Tibial nerve (tissue), 4 donors: ENCODE measurements at places on chromosomes 1 and 21. TPM values are rescaled to one million over a fixed set of nuclear protein-coding genes. Genes with fewer than 3 reads are reported as not detected.

GRCh38 chr1:22420455-22421053 lies 31.1 kb upstream of the ZBTB40 start:
- DNase-seq = peak; percentile 57

DNA sequence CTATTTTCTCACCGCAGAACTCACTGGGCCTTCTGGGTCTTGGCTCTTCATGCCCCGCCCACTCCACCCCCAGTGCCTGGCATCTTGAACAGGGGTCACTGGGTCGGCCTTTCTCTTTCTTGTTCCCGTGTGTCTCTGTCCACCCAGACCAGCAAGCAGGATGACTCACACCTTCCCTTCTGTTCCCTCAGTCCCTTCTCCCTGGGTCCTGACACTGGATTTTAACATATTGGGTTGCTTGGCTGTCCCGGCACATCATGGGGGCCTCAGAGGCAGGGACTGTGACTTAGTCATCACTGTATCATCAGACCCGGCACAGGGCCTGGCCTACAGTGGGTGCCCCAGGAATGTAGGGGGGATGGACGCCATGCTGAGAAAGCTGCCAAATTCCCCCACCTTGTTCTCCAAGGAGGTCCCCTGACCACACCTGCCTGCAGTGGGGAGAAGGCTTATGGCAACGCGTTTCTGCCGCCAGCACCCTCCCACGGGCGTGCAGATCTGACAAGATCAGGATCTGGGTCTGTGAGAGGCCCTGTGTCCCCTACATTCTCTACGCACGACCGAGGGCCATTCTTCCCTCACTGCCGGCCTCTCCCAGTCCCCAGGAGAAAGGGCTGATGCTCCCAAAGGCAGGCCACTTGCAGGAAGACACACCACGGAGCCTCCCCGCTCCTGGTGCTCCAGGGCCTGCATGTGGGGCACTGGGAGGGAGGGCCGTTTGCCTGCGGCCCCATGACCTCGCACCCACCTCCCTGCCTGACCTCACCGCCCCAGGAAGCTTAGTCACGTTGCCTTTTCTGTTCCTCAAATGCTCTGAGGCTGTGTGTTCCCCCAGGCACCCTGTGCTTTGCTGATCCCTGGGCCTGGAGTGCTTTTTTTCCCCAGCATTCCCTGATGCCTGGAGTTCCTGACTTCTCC lies 157.2 kb upstream of the TMEM51 start:
- no peak for DNase-seq

RXFP4 gene
- not detected for total RNA-seq

DNA sequence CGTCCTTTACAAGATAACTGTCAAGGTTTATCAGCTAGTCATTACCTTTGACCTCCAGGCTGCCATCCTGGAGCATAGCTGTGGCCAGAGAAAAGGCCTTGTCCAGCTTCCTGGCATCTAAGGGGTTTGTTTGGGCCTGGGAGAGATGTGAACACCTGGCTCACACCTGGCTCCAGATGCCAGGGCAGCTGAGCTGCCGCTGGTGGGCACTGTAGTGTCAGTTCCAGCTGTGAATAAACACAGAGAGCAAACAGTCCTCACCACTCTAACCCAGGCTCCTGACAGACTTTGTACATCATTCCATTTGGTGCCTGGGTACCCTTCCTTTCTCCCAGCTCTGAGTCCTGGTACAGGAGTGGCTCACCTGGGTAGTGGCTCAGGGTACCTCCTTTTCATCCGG lies 14.3 kb upstream of the KCNA10 start:
- DNase-seq = no peak

KLHDC9 gene
- total RNA-seq = 7.9 TPM

DNA sequence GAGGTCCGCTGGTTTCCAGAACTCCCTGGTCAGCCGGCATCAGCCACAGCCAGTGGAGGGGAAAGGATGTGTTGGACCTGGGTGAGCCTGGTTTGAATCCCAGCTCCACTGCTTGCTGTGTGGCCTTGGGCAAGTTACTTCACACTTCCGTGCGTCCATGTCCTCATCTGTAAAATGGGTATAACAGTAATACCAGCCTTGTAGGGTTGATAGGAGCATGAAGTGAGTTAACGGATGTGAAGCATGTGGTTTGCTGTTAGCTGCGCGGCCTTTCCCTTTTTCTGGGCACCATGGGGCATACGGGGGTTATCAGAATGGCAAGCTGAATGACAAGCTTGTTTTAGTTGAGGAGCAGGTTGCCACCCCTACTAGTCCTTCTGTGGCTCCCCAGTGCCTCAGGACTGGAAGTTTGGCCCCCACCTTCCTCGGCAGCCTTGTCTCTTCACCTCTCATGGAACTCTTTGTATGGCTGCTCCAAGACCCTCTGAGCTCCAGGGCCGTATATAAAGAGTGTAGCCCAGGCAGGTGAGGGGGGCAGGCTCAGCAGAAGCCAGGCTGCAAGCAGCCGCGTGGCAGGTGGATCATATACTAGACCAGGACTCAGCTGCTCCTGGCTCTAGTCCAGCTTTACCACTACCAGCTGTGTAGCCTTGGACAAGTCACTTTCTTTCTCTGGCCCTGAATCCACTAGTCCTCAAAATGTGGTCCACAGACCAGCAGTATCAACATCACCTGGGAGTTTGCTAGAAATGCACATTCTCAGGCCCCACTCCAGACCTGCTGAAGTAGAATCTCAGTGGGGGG lies 95.4 kb downstream of the LACTBL1 start:
- no peak for DNase-seq
